ENCODE measurements at places on chromosomes 7 and 10.

DNA sequence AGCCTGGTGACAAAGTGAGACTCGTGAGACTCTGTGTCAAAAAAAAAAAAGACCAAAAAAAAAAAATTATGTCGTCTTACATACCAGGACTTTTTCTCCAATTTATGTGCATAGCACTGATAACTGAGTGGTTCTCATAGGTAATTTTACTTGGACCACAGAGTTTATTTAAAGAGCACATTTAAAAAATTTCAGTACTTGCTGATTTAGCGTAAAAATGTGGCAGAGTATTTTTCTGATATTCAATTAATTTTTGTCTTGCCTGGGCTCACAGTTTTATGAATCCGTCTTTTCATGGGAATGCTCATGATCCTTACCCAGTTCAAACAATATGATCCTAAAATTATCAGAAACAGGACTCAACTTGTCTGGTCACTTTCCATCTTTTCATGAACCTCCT is 151.0 kb upstream of the ZNF92 start:
- DNase-seq: no peak

- no peak for DNase-seq
Observed at GRCh38 chr7:571718-572415, 52.2 kb upstream of the PDGFA start.

GRCh38 chr7:111499027-111499426 is 63.3 kb downstream of the IMMP2L start:
- DNase-seq: no peak

- no peak for DNase-seq
Observed at GRCh38 chr7:107785926-107786325, 17.1 kb downstream of the SLC26A3 start.
